ENCODE measurements at places on chromosomes 6 and 20.

DNA sequence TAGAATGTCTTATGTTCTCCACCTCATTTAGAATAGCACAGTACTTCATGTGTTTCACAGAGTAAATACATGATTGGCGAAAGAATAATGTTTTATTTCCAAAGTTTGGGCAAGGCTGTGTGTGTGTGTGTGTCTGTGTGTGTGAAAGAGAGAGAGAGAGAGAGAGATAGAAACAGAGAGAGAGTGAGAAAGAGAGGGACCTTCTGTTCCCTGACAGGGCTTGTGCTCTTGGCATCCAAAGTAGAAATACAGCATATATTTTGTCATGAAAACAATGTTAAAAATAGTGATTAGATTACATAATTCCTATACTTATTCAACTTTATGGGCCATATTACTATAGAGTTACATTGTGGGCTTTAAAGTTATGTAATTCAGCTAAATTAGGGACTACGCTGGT is 201.2 kb downstream of the KIF6 start:
- no peak for DNase-seq

DNA sequence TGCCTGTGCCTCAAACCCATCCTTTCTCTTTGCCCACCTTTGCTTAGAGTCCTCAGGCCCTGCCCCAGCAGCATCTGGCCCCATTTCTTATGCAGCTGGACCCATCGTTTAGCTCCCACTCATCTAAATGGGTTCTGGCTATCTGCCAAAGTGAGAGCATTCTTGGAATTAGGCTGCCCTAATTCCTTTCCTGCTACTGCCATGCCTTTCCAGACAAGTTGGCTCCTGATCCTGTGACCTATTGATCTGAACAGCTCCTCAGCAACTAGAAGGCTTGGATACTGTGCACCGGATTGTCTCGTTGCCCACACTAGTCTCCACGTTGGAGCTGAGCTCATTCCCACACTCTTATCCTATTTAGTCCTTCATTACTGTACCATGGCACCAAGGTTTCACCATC is 22.9 kb downstream of the DZANK1 start:
- DNase-seq, result no peak

DNA sequence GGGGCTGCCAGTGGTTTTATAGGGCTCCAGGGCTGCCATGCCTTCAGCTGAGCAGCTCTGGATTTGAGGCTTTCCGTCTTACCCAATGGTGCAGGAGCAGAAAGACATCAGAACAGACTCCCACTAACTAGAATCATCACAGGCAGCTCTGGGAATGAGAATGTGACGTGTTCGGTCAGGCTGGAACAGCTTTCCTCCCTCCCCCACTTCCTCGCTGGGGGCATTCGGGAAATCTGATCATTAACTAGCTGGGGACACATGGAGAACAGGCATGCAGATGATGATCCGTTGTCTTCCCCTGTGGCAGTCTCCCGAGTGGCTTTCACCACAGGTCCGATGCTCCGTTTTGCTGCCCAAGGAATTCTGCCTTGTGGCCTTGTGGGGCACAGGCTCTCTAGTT is 5.5 kb upstream of the MTG2 start:
- DNase-seq, result no peak

DNA sequence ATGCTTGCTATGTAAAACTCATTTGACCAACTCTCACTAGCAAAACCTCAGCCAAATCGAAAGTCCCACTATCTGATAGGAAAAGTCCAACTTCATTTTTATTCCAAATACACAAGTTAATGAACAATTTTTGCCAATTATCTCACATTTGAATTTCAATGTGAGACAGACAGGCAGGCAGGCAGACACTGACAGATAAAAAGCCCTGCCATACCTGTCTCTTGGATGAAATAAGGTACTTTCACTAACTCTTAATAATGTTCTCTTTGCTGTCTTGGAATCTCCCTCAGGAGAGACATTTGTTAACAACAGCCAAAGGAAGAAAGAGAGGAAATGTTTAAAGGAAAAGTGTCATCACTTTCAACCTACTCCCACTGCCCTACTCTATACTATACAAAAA is 82.0 kb downstream of the RNGTT start:
- DNase-seq, result no peak

DNA sequence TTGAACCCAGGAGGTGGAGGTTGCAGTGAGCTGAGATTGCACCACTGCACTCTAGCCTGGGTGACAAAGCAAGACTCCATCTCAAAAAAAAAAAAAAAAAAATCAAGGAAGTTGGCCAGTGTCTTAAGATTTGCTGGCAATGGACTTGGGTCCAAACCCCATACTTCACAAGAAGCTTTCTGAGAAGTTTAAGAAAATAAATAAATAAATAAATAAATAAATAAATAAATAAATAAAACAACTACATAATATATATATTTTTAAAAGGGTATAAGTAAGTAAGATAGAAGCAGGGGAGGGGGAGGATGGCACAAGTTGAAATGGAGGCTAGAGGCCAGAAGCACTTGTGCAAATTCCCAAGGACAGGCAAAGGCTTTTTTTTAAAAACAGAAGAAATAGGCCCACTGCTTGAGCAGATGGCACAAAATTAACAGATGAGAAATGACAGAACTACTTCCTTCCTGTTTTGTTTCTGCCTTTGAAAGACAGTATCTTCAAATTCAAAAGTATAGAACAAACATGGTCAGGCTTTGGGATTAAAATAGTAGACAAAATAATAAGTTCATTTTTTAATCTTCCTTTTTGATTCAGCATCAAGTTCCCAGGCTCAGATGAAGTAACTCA is 287.7 kb downstream of the ALDH8A1 start:
- DNase-seq, result no peak

DNA sequence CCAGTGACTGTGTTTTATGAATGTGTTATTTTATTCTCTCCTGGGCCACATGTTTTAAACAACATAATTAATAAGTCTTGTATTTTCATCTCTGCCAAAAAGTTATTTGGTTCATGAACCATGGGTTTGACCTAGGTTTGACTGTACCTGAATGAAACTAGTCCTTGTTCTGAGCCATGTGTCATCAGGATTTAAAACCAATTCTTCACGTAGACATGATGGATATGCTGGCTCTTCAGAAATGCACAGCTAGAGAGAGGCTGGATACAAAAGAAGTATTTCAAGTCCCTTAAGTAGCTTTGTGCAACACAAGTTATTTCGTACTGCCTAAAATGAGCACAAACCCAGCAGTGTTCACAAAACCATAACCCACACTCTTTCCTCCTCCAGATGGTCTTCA is 116.1 kb downstream of the IBTK start:
- DNase-seq, result no peak

GRCh38 chr6:16622193-16622592 is 139.1 kb downstream of the ATXN1 start:
- DNase-seq, result no peak

DNA sequence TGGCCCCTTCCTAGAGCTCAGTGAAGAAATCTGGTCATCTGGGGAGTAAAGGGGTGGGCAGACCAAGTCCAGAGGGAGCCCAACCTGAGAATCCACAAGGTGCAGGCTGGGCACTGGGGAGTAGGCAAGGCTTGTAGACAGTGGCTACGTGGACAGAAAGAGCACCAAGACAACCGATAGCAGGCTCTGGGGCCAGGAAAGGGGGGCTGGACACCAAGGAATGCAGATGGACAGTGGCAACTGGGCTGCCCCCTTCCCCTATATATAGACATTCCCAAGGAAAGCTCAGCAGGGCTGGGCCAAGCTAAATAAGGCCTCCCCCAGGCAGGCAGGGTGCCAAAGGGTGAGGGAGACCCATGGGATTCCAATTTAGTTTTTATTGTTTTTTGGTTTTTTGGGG is 1.5 kb upstream of the TNNC2 start:
- no peak for DNase-seq

- peak; percentile 41 for DNase-seq
Observed at GRCh38 chr20:45969712-45970634, 2.0 kb downstream of the ZNF335 start.

DNA sequence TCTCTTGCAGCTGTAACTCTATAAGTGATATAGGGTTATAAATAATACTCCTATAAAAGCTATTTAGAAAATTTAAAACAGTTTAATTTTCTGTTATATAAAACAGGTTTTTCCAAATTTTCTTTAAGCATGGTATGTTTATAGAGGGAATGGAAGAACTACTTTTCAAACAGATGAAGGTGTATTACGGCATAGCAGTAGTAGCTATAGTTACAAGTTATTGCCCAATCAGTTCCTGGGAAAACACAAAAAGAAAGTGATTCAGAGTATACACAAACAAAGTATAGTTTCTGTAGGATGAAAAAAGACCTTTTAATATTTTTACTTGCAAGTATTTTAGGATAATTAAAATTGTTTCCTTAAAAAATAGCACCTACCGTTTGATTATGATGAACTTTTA is 9.8 kb downstream of the SLC17A5 start:
- no peak for DNase-seq

- no peak for DNase-seq
Observed at GRCh38 chr6:70657706-70658105, 10.0 kb upstream of the SMAP1 start.

DNA sequence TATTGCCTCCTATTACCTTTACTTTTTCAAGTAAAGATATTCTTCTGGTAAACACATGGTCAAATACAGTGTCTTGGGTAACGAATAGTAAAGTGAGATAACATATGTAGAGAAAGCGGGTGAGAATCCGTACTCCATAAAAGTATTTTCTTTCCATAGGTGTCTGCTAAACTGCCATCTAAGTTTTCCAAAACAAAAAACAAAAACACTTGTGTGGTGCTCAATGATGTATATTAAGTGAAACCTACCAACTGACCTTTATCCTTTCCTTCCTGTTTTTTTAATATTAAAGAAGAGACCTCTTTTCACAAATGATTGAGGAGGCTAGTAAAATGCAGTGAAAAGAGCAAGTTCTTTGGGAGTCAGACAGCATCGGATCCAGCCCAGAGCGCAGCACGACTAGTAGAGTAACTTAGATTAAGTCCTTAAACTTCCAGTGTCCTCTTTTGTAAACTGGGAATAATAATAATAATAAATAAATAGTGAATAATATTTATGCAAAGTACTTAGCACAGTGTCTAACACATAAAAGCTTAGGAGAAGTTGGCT is 437 bp upstream of the CDKAL1 start:
- DNase-seq, result no peak

Data from CD4-positive, alpha-beta T cell treated with Interleukin-4 for 1 hour (primary cell).